ENCODE measurements at places on chromosomes 2 and 18. TPM values are rescaled to one million over a fixed set of nuclear protein-coding genes. Genes with fewer than 3 reads are reported as not detected.

DNA sequence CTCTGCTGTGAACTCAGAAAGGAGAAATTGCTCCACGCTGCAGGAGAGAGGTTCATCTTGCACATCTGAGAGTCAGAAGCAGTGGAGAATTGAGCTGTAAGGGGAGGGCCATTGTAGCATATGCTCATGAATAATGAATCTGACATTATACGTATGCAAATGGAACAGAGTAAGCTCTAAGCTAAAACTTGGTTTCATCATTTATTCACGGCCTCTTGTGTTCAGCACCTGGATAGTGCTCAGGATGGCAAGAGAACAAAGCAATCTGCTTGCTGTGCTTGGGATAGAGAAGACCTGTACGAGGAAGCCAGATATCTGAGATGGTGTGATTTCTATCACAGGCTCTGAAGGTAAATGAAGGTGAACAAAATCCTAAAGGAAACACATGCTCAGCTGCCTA, 87.9 kb upstream of the GCFC2 start:
- no peak for DNase-seq

- peak; percentile 89 for DNase-seq
Observed at GRCh38 chr2:143162123-143162837, 33.1 kb downstream of the ARHGAP15 start.

- DNase-seq: no peak
Observed at GRCh38 chr2:239103125-239104098, 255.5 kb downstream of the TWIST2 start.

DNA sequence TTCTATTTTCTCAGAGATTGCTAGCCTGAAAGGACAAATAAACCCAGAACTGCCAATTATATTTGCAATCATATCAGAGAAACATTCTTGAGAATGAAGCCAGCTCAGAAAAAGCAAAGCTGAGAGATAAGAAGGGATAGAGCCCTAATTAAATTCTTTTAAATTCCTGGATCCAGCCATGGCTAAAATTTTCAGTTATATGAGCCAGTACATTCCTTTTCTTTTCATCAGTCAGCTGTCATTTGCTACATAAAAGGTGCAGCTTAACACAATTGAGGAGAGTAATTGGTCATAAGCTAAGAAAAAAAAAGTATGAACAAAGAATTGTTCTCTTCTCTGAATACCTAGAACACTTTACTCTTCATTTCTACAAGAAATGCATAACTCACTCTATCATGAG, 303.5 kb upstream of the FIGN start:
- DNase-seq: no peak

- no peak for DNase-seq
Observed at GRCh38 chr2:239583171-239583878, 182.5 kb upstream of the HDAC4 start.

GRCh38 chr18:41320100-41320499, 634.9 kb upstream of the PIK3C3 start:
- no peak for DNase-seq

NEU4 gene
- polyA plus RNA-seq: 0.27 TPM

Data from lung (tissue), 17 donors.